Nephron progenitor cell (in vitro differentiated cells): ENCODE measurements at places on chromosomes 16 and 17.

GRCh38 chr17:65413390-65413789 is 148.1 kb downstream of the AXIN2 start:
- DNase-seq = no peak

DNA sequence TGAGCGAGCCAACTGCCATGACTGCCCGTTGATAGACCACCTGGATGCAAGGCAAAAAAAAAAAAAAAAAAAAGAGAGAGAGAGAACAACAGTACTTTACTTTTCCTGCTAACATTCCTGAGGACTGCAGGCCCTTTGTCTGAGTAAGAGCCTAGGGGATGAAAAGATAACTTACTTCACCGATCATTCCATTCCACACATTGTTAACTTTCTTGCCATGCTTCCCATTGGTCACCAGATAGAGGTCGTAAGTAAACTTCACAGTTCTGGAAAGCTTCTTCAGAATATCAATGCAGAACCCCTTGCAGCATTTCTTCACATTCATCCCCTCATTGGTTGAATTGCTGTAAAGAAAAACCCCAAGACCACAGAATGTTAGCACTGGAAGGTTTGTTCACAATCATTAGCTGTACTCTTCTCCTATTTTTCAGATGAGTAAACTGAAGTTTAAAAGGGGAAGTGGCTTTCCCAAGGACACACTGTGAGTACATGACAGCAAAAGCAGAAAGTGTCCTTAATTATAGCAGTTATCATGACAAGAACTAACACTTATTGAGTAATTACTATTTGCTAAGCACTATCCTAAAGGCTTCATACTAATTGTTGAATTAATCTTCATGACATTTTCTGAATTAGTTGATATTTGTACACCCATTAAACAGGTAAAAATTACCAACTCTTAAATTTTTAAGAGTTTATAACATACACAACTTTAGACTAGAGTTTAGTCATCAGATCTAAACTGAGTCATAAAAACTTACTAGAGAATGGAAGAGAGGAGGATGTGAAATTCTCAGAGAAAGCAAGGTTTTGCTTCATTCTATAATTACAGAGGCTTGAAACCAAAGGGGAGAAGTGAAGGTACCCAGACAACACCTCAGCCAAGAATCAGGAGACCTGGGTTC is 341.2 kb downstream of the GRIN2A start:
- DNase-seq = no peak

DNA sequence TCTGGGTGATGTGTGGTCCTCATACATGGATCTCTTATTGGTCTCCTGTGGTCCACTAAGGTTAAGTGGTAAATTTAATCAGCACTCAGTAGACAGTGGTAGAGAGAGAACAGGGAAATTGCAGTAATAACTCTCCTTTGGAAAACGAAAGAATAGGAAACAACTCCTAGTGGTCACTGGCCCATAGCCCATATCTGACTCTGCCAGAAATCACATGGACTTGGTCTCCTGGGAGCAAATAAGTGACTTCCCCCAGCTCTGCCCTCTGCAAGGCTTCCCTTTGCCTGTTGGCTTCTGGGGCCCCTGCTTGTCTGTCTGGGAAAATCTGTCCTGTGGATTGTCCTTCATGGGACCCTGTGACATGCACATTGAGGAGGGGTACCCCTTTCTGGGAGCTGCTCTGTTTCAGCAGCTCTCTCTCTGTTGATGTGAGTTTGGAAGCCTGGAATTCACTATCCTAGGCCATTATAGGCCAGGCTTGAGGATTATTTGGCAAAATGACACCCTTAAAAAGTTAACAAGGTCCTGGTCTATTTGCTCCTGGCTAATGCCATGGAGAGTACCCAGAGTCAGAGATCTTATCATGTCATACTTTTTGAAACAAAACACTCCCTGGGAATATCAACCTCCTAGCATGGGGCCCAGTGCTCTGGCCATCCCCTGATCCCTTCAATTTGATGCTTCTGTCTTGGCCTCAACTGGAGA is 58.0 kb upstream of the HNF1B start:
- DNase-seq = no peak

DNA sequence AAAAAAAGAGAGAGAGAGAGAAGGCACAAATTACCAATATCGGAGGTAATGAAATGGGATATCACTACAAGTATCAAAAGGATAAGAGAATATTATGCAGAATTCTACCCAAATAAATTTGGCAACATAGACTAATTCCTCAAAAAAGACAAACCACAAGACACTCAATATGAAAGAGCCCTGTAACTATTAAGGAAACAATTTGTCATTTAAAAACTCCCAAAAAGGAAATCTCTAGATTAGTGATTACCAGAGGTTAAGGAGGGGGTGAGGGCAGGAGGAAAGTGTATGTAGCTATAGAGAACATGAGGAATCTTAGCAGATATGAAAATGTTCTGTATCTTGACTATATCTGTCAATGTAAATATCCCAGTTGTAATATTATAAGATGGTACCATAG is 54.0 kb downstream of the CFDP1 start:
- no peak for DNase-seq

GRCh38 chr17:68782789-68783188 is 172.4 kb downstream of the ABCA8 start:
- DNase-seq = no peak

DNA sequence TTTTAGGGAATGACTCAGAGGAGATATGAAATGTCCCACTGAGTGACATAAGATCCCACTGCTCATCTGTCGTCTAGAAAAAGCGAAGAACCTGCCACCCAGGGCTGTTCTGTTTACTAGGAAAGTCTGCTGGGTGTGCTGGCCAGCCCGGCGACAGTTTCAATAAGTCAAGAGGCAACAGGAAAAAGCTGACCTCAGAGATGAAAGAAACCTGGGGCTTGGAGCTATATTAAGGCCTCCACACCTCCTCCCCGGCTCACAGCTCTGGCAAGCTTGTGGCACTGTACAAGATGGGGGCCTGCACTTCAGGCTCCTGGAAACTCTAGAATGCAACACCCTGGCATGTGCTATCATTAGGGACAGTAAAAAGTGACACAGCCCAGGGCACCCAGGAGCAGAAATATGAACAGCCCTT is 10.6 kb downstream of the ZFHX3 start:
- no peak for DNase-seq

- peak; percentile 56 for DNase-seq
Measured at GRCh38 chr17:4499431-4500190, 930 bp downstream of the SPNS2 start.

GRCh38 chr16:88727871-88728270 is 21.6 kb downstream of the CTU2 start:
- DNase-seq = no peak

- no peak for DNase-seq
Measured at GRCh38 chr17:79920751-79921410, 81.6 kb upstream of the CBX4 start.

GRCh38 chr17:4796552-4796920 is 572 bp downstream of the PSMB6 start:
- DNase-seq = peak; percentile 57

DNA sequence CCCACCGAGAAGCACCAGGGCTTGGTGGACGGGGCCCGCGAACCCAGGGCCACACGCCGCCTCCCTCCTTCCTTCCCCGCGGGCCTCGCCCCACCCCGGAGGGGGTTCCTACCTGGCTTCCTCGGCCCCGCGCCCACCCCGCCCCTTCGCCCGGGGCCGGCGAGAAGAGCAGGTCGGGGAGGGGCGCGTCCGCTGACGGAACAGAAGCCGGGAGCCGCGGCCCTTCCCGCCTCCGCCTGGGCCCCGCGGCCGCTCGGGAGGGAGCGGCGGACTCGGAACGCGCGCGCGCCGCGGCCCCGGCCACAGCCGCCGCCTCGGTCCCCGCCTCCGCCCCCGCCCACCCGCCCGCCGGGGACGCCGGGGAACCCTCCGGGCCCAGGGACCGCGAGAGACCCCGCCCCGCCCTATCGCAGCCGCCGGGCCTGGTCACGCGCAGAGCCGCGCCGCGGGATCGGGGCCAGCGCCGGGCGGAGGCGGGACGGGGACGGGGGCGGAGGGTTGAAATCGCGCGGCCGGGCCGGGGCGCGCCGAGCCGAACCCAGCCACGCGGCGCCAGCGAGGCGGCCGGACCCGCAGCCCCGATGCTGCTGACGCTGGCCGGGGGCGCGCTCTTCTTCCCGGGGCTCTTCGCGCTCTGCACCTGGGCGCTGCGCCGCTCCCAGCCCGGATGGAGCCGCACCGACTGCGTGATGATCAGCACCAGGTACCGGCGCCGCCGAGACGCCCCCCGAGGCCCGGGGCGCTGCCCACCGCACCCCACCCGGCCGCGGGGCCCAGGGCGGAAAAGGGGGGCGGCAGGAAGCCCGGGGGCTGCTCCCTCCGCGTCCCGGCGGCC is at the start of gene TLCD3A:
TLCD3A (plus strand) TSS at position 530 of the 835 bp plus-strand sequence; CDS start at position 582, 52 bp downstream.
- peak; percentile 82 for DNase-seq
